ENCODE measurements at places on chromosomes 3 and 15.

GRCh38 chr3:181009225-181009624 lies 19.7 kb upstream of the DNAJC19 start:
- no peak for DNase-seq

DNA sequence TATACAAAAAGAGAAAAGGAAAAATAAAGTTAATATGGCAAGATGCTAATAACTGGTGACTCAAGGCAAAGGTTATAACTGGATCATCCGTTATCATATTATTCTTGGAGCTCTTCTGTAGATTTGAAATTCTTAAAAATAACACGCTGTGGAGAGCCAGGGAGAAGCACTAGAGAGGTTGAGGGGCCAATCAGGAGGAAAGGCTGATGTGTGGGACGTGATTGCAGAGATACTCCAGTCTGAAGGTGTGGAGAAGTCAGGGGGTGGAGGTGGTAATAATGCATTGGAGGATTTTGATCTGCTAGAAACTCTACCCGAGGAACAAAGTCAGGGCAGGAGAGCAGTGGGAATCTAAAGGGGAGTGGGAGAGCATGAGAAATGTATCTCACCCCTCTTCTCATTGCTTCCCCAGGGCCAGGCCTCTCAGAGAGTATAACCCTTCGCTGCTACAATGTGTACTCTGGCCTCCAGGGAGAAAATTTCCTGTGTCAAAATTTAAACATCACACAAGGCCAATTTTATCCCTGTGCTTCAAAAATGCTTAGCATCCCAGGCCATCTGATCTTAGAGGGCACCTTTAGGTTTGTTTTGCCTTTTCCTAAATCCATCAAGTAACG lies 211.5 kb upstream of the SEMA6D start:
- DNase-seq, result no peak

GRCh38 chr3:193665370-193665989 lies 72.5 kb downstream of the OPA1 start:
- peak; percentile 12 for DNase-seq

DNA sequence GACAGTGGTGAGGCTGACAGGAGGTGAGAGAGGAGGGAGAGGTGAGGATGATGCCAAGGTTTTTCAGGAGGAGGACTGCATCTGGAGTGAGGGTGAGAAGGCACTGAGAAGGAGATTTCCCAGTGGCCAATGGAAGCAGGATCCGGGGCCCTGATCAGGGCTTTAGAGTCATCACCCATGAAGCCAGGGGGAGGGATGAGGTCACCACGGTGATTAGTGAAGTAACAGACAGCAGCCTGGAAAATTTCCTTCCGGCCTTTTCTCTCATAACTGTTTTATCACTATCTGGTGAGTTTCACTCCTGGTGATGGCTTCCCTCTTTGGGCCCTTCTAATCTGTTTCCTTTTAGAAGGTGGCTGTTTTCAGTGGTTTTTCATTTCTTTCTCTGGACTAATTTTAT lies 80.5 kb upstream of the WNT5A start:
- DNase-seq, result no peak

GRCh38 chr3:176974279-176974678 lies 223.0 kb downstream of the TBL1XR1 start:
- DNase-seq, result no peak

GRCh38 chr3:47239929-47240328 lies 42.7 kb downstream of the KIF9 start:
- DNase-seq, result no peak

DNA sequence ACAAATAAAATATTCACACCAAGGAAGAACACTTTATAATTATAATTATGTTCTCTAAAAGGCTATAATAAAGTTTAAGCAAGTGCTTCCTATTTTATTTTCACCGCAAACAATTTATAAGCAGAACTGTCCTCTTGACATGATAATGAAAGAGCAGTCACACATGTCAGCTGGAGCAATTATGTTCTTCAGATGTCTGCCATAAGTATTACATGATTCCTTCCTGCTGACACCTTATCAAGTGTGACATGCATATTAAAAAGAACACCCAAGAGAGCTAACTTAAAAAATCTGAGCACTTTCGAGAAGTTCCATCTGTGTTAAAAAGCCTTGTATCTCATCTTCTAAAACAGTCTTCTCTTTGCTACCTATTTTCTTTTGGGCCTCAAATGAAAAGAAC lies 249.5 kb downstream of the SQOR start:
- no peak for DNase-seq

- no peak for DNase-seq
These were observed 471.8 kb downstream of the GRM7 start for GRCh38 chr3:7332696-7333095.

GRCh38 chr15:94256511-94256910 lies 25.1 kb downstream of the MCTP2 start:
- no peak for DNase-seq

- DNase-seq, result no peak
These were observed 599.4 kb downstream of the UNC13C start for GRCh38 chr15:54577476-54578250.

GRCh38 chr3:50208677-50209344 lies 3.7 kb downstream of the SLC38A3 start:
- DNase-seq, result no peak

DNA sequence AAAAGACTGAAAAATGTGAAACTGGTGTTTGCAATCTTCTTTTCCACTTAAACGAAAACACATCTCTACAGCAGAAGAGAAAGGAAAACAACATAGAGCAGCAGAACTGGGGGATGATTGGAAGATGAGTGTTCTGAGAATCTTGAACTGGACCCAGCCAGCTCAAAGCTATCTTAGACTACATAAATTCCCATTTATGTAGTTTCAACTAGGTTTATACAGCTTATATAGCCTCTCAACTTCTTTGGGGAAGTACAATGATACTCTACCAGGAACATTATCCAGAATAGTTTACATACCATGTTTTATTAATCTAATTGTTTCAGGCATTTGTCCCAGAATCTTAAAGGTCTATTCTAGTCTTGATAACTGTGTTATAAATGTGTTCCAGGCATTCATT lies 658.2 kb upstream of the LMCD1 start:
- no peak for DNase-seq

- no peak for DNase-seq
These were observed 4.0 kb downstream of the IL12A start for GRCh38 chr3:159992589-159992988.

DNA sequence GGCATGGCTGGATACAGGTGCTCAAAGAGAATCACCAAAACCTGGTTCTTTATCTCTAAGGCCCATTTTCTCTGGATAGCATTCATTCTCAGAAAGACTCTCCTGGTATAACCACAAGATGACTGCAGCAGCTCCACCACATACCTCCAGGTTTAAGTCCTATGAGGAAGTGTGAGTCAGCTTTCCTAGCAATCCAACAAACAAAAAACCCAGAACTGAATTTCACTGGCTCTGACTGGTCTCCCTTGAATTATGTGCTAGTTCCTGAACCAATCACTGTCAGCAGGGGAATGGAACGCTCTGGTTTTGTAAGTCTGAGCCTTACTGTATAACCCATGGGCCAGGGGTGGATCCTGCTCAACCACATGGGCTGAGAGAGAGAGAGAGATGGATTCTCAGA lies 27.2 kb downstream of the MRPL46 start:
- no peak for DNase-seq

DNA sequence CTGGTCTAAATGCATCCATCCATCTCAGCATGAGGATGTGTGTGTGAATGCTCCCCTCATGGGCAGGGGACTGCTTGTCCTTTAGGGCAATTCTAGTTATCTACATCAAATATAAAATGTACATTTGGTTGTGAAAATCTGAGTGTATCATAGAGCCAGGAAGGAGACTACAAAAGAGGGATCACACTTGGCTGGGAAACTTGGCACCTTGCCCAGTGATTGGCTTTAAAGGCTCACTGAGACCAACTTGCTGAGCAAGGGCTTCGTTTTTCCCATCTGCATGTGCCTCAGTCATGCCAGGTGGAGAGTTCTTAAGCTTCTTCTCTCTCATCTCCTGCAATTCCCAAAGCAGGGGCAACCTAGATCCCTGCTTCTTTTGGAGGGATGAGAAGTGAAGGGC lies 5.2 kb downstream of the CAPN3 start:
- DNase-seq, result no peak

DNA sequence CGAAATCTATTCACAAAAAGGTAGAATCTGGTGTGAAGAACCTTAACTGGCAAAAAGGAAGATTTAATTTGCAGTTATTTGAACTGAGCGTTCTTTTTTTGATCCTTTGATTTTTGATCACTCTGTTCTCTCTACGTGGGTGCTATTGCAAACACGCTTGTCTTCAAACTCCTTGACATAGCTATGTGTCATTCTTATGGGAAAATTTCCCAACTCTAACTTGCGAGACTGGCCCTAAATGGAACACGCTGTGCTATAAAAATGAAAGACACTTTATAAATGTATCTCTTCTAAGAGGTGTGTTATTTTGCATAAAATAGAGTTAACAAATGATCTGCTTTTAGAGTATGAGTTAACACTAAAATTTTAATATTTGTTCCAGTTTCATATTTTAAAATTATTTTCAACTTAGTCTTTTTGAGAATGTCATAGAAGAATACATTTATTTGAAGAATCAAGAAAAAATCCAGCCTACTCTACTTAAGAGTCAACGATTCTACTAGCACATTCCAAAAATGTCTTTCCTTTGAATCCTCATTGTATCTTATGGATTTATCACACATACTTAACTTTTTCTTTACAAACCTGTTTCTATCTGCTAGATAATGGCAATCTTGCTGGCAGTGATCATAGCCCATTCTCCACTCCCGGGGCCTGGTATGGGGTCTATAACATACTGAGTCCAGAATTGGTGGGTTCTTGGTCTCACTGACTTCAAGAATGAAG lies 610.0 kb upstream of the TBL1XR1 start:
- no peak for DNase-seq

DNA sequence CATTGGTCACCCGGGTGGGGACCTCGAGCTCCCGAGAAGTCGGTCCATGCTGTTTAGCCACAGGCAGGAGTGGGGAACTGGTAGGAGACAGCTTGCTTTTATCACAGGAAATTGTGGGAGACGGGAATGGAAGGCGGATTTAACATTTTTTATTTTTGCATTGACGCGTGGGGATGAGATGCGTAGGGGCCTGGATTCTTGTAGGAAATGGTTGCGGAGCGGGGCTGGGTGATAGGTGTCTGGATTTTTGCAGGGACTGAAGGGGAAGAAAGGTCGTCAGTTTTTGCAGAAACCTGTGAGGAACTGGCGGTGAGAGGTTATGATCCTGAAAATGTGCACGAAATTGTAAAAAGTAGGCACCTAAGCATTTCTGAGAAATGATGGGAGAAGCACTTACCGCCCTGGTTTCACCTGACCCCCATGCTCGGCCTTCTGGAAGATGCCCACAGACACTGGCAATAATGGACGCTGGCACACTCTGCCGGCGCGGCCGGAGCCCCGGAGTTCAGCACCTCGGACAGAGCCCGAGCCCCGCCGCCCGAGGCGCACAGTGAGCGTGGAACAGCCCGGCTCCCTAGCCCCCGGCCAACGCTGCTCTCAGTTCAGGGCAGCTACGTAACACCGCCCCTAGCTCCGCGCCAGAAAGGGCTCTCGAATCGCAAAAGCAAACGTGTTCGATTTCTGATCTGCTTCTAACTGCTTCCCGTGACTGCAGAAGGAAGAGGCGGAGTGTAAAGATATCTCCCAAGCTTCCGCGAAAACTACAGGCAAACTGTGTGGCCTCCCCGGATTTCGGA lies 928 bp downstream of the ANKRD34C start:
- DNase-seq, result peak; percentile 46

DNA sequence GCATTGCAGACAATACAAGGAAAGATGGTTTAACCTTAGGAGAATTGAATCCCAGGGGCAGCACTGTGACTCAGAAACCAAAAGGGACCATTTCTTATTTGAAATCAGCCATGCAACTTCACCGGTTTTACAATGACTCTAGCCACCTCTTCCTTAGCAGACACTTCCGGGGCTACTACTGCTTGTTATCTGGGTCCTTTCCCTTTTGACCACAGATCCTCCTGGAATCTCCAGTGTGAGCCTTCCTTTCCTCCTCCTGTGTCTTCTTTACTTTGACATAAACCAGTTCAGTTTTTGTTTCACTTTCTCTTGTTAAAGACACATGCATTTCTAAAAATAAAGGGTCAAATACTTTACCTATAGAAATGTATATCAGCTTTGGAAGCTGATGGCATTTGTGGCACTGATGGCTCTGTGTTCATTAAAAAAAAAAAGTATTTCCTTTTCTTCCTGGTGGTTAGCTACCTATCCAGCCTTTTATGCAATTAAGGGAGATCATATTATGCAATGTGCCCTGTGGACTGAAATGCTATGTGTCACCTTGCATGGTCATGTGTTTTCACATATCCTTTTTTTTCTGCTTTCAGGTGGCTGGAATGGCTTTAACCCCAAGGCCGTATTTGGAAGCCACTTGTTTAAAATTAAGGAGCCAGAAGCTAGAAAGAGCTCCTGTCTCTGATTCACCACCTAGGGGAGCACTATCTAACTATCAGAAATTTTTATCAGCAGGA lies 296.2 kb downstream of the CHL1 start:
- no peak for DNase-seq

GRCh38 chr3:10449436-10449835 lies 56.0 kb downstream of the ATP2B2 start:
- no peak for DNase-seq

- DNase-seq, result no peak
These were observed 26.1 kb downstream of the ABTB1 start for GRCh38 chr3:127698691-127699415.

DNA sequence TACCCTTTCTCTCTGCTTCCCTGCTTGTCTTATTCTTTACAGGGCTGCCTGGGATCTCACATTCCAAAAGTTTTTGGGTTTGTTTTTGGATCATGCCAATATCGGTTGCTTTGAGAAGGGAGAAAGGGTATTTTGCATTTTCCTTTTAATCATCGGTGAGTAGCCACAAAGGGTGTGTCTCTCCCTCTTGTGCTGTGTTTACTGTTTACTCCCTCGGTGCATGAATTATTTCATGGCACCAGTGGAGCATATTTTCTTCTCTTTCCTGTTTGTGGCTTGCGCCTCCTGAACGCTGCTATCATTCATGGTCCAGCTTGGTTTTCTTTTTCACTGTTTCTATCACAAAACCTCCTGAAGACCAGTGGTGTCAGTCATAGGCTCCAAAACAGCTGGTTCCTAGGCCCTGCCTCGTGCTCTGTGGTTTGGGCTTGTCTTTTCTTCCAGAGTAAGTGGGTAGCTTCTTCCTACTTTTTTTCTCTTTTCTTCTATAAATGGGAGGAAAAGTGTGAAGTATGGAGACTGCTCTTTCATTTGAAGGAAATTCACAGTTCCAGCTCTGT lies 54.9 kb downstream of the IGF1R start:
- no peak for DNase-seq

GRCh38 chr3:15952543-15953175 lies 154.9 kb upstream of the ANKRD28 start:
- no peak for DNase-seq

GRCh38 chr3:175778994-175779393 lies 919.9 kb downstream of the NAALADL2 start:
- no peak for DNase-seq

GRCh38 chr15:31461375-31461774 lies 134.7 kb downstream of the KLF13 start:
- no peak for DNase-seq

DNA sequence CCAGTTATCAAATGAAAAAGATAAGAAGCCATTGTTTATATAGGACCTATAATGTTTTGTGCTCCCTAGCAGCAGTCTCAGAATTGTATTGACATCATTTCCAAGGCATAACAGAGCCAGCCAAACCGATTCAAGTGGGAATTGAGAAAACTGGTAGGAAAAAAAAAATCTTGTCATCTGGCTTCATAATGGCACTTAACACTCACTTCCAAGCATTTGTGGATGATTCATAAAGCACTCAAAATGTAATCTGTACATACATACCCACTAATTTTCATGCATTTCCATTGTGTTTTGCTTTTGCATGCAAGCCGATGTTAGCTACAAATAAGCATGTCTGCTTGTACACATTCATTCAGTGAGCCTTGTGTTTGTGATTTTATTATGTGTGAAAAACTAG lies 18.6 kb upstream of the TRPC1 start:
- DNase-seq, result no peak

- no peak for DNase-seq
These were observed 8.4 kb downstream of the RAB6B start for GRCh38 chr3:133887074-133887802.

All from left renal pelvis (tissue), 4 donors.